Calu3 (cell line): ENCODE measurements at places on chromosomes 2 and 18.

- no peaks in the 10 kb centered on the region for H3K27me3 ChIP-seq
- peak within 1 kb of the TSS; percentile 83 for H3K27ac ChIP-seq
- peak; percentile 99 for DNase-seq
- peaks cover 38% of the 10 kb centered on the region for H3K4me1 ChIP-seq
- H3K36me3 ChIP-seq: peaks cover 62% of the 10 kb centered on the region
These were observed at the start of gene MYL12A for GRCh38 chr18:3247240-3248061. Gene MYL12A (plus strand): TSS chr18:3247801. CDS start chr18:3253248, 5,447 bp downstream.

DNA sequence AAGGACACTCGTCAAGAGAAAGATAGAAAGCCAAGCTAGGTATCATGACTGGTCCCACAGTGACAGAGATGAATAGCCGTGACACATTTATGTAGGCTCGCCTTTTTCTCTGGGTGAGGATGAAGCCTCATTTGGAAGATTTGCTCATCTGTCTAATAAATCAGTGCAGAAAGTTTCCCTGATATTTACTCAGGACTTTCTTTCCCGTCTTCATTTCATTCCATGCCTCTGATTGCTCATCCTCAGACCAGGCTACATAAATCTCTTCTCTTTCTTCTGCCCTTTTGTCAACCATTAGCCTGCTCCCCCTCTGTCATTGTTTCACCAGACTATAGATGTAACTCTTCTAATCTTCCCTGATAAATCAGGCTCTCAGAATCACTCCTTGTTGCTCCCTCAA is 361.8 kb upstream of the MEIS1 start:
- H3K27me3 ChIP-seq: peaks cover under 1% of the 10 kb centered on the region
- no peak for DNase-seq
- H3K4me3 ChIP-seq: no peak overlapping the region
- no peaks in the 10 kb centered on the region for H3K4me1 ChIP-seq

- H3K4me1 ChIP-seq: peaks cover 24% of the 10 kb centered on the region
- no peaks in the 10 kb centered on the region for H3K36me3 ChIP-seq
- H3K27me3 ChIP-seq: no peaks in the 10 kb centered on the region
These were observed 56.3 kb downstream of the GLI2 start for GRCh38 chr2:120791962-120792297.

DNA sequence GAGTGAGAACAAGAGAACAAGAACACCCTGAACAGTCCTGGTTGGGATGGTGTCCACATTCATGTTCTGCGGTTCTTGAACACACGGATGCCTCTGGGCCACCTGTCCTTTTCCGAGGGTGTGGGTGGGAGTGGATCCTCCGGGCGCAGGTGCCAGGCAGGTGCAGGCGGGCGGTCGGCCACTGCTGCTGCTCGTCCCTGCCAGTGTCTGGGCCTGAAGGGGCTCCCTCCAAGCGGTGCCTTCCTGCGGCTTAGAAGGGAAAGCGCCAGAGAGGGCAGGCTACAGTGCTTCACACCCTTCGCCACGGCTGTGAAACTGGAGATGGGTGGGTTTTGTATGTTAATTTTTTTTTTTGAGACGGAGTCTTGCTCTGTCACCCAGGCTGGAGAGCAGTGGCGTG is 8.0 kb upstream of the D2HGDH start:
- DNase-seq: no peak
- H3K4me1 ChIP-seq: no peaks in the 10 kb centered on the region
- no peak overlapping the region for H3K27ac ChIP-seq
- no peak overlapping the region for H3K4me3 ChIP-seq
- peaks cover 38% of the 10 kb centered on the region for H3K36me3 ChIP-seq

DNA sequence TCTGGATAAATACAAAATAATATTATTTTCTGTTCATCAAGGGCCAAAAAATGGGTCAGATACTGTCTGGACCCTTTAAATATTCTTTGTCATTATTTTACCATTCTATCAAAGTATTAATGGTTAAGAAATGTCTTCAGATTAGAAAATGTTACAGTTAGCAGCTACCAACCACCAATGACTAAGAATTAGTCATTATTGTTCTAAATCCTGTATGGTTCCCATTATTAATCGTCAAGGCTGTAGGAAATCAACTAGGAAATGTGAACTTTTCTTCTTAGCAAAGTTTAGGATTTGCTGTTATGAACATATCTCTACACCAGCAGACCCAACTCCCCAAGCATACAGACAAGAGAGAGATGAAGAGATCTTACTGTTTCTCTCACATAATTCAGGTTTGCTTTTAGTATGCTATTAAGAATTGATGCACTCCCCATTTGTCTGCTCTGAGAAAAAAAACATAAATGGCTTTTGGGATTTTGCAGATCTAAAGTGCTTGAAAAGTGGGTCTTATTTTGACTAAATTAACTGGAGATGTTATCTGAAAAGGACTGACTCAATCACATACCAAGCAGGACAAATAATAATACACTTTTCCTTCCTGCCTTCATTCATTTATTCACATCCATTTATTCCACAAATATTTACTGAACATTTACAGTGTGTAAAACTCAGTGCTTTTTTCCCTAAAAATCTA is 147.7 kb downstream of the PPP1R1C start:
- no peaks in the 10 kb centered on the region for H3K36me3 ChIP-seq
- no peaks in the 10 kb centered on the region for H3K4me1 ChIP-seq
- DNase-seq: no peak
- H3K27ac ChIP-seq: no peak overlapping the region
- no peak overlapping the region for H3K4me3 ChIP-seq
- no peaks in the 10 kb centered on the region for H3K27me3 ChIP-seq

- H3K27me3 ChIP-seq: peaks cover 88% of the 10 kb centered on the region
- no peak overlapping the region for H3K4me3 ChIP-seq
- H3K36me3 ChIP-seq: no peaks in the 10 kb centered on the region
- DNase-seq: no peak
- H3K27ac ChIP-seq: no peak overlapping the region
These were observed 12.9 kb upstream of the MAPRE3 start for GRCh38 chr2:26957534-26957933.

DNA sequence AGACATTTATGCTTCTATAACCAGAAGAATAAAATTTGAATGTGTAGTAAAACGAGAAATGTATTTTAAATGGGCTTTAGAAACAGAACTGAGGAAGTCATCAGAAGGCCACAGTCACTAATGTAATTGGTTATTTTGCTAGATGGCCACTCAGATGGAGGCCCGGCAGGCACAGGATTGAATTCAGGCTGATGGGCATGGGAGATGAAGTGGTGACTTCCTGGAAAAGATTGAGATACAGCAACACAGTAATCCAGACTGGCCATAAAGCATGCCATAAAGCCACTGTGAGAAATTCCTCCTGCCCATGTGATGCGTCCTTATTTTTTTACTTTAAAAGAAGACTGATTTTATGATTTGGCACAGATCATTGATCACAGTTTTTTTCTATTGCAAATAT is 297.7 kb downstream of the ICOS start:
- no peak overlapping the region for H3K27ac ChIP-seq
- H3K36me3 ChIP-seq: no peaks in the 10 kb centered on the region
- no peaks in the 10 kb centered on the region for H3K4me1 ChIP-seq
- H3K4me3 ChIP-seq: no peak overlapping the region
- DNase-seq: no peak

GRCh38 chr2:117126656-117127055 is 687.8 kb upstream of the DDX18 start:
- H3K4me1 ChIP-seq: peaks cover 40% of the 10 kb centered on the region
- peaks cover 5% of the 10 kb centered on the region for H3K36me3 ChIP-seq
- peak overlapping the region; percentile 59 for H3K27ac ChIP-seq
- DNase-seq: peak; percentile 20

DNA sequence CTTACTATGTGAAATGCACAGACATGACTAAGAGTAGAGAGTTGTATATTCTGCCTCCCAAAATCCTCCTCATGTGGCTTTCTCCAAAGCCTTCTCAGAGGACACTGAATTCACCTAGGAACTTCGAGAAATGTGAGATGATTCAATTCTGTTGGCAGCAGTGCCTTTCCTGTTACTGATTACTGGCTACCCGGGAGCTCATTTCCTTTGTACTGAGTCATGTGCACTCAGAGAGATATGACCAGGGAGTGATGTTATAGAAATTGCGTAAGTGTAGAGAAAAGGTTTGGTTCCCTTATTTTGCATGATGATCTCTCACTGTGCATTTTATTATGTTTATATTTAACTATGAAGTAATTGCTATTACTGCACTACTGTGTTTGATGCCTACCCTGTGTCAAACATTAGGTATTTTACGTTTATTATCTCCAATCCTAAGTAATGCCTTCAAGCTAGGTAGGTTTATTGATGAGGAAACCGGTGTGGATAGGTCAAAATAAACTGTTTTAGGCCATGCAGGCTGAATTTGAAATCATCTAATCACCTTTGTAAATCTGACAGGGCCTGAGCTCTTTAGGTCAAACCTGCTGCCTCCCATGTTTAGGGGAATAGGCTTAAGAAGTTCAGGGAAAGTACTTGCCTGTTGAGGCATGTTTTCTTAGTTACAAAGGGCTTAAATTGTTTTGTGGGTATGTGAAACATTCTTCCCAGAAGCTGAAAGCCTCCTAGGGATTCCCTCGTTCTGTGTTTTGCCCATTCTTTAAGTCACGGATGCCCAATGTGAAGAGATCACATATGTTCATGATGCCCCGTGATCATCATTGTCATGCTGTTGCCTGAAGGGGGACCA is 86.8 kb downstream of the FMNL2 start:
- DNase-seq: peak; percentile 66
- no peaks in the 10 kb centered on the region for H3K36me3 ChIP-seq
- H3K27me3 ChIP-seq: no peaks in the 10 kb centered on the region

DNA sequence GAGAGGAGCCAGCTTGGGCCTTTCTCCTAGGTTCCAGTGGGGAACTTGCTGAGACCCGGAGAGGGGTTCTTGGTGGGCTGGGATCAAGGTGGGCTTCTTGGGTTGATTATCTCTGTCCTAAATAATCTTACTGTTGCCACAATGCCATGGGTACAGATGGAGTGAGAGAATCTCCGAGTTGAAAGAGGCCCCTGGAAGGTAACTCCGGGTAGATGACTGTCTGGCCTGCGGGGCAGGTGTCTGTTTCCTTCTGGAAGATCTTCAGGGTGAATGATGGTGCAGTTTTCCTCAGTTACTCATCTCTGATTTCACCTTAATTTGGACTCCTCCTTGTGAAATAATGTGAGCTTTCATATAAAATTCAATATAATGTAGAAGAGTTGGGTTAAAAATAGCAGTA is 159.4 kb downstream of the ACTR3 start:
- H3K4me1 ChIP-seq: no peaks in the 10 kb centered on the region
- H3K27ac ChIP-seq: no peak overlapping the region
- no peak for DNase-seq
- no peaks in the 10 kb centered on the region for H3K27me3 ChIP-seq
- H3K36me3 ChIP-seq: no peaks in the 10 kb centered on the region
- H3K4me3 ChIP-seq: no peak overlapping the region

DNA sequence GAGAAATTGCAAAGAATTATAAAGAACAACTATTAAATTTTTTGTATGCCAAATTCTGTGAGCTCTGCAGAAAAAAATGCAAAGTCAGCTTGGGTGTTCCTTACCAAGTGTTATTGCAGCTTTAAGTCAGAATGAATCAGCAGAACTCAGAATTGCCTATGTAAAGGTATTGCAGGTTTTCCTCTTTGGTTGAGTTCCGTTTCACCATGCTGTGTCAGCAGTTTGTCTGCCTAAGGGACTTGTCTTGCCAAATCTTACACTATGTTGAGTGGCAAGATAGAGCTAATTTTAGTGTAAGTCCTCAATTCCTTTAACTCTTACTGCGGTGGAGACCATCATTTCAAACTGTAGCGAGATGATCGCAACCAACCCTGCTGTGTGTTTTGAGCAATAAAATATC is 38.8 kb downstream of the ADAM23 start:
- H3K4me1 ChIP-seq: no peaks in the 10 kb centered on the region
- no peak overlapping the region for H3K27ac ChIP-seq
- no peak for DNase-seq
- H3K4me3 ChIP-seq: no peak overlapping the region

- no peak for DNase-seq
- no peak overlapping the region for H3K4me3 ChIP-seq
- H3K27ac ChIP-seq: no peak overlapping the region
- H3K36me3 ChIP-seq: no peaks in the 10 kb centered on the region
- H3K27me3 ChIP-seq: no peaks in the 10 kb centered on the region
- H3K4me1 ChIP-seq: no peaks in the 10 kb centered on the region
These were observed 41.7 kb downstream of the ADCY3 start for GRCh38 chr2:24878341-24878740.

GRCh38 chr2:23636426-23636825 is 251.4 kb downstream of the KLHL29 start:
- H3K27ac ChIP-seq: no peak overlapping the region
- no peak overlapping the region for H3K4me3 ChIP-seq
- no peak for DNase-seq
- no peaks in the 10 kb centered on the region for H3K4me1 ChIP-seq
- H3K36me3 ChIP-seq: no peaks in the 10 kb centered on the region

DNA sequence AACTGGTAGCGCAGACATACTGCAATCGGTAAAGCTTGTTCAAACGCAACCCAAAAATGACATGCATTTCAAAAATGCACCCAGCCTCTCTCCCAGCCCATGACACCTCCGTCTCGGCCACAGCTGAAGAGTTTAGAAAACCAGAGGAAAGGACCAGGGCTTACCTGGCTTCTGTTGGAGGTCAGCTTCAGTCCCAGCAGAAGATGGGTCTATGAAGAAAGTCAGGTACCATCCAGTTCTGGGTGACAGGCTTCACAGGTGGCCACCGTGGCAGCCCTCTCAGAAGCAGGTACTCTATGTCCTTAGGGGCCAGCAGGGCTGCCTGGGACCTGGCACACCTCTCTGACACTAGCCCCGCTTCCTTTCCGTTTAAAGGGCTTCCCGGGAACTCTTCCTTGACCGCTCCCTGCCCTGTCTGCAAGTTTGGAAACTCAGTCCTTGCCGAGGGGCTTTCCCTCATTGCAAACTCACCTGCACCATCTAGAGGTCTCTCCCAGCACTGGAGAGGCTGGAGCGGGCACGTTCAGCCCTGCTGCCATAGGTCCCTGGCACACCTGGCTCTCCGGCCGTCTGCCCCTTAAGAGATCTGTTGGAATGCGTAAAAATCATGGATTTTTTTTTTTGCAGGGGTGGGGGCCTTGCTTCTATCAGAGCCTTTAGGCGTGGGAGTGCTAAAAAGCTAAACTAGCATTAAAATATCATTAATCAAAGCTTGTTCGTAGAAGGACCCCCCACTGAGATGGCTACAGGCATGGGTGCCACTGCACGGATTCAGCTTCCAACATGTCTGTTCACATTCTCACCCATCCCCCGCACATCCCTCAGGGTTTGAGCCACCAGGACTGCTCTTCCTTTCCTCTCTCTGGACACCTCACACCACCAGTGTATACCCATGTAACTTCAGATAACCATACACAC is at the start of gene EDAR:
Gene EDAR, minus strand, starts transcription at position 425 of the 918 bp plus-strand sequence. CDS start 58,206 bp downstream, outside the sequence.
- no peaks in the 10 kb centered on the region for H3K4me1 ChIP-seq
- peak; percentile 74 for DNase-seq
- H3K27ac ChIP-seq: no peak within 1 kb of the TSS
